SHP77 treated with DMSO at 0.1 percent for 48 hours (cell line): ENCODE measurements at places on chromosomes 5 and 9.
A peak's percentile ranks its signal among the peaks of the same experiment; 100 is the strongest.

- DNase-seq, result no peak
Measured at GRCh38 chr5:58497386-58497785, 6.2 kb downstream of the GAPT start.

- peak; percentile 49 for DNase-seq
Measured at GRCh38 chr5:43017428-43017815, 22.7 kb downstream of the ANXA2R start.

GRCh38 chr5:72597456-72597948, 90.3 kb upstream of the ZNF366 start:
- DNase-seq, result no peak

GRCh38 chr5:26813235-26813634, 225.2 kb downstream of the CDH9 start:
- no peak for DNase-seq

GRCh38 chr9:110030632-110031031, 177.3 kb downstream of the C9orf152 start:
- no peak for DNase-seq

- DNase-seq, result no peak
Measured at GRCh38 chr9:19049917-19050636, 850 bp downstream of the RRAGA start.

DNA sequence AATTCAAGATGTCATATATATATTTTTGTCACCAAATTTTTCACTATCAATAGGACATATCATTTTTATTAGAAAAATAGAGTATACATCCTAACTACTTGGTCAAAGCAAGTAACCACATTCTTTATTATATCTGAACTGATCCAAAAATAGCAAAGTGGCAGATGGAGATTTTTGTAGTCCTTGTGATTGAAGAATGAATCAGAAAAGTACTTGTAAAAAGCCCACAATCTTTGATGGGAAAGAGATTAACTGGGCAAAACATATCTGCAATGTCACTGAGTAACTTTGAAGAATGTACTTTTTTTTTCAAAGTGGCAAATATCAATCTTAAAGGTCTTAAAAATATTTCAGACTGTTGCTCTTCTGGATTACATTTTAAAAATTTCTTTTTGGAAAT, 1040.6 kb upstream of the SEMA6A start:
- no peak for DNase-seq

GRCh38 chr9:4353236-4353635, 53.4 kb upstream of the GLIS3 start:
- DNase-seq, result no peak
